Kasumi-1 (cell line): ENCODE measurements at places on chromosomes 3 and 15.
A peak's percentile ranks its signal among the peaks of the same experiment; 100 is the strongest.

GRCh38 chr3:195263193-195263924 lies 7.6 kb downstream of the XXYLT1 start:
- peak; percentile 41 for DNase-seq

GRCh38 chr3:111106993-111107661 lies 35.5 kb downstream of the NECTIN3 start:
- no peak for DNase-seq

DNA sequence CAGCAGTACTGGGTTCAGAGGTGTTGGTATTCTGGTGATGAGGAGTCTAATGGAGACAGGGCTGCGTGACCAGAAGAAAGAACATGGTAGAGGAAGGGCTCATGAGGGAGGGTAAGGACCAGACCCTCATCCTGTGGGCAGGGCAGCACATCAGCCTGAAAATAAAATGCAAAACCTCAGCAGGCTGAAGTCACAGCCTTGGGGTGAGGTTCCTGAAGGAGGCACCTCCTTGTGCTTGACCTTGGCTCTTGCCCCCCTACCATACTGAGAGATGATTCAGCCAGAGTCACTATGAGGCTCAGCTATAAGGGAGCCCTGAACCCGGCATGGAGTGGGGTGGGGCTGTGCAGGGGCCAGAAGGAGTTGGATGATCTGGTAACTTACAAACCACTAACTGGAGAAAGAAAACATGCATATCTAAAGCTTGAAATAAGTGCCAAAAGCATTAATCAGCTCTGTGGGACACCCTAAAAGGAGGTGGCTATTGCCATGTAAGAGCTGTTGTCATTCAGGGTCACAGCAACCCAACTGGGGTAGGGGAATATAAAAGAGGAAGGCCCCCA lies 60.2 kb downstream of the CORO2B start:
- no peak for DNase-seq

DNA sequence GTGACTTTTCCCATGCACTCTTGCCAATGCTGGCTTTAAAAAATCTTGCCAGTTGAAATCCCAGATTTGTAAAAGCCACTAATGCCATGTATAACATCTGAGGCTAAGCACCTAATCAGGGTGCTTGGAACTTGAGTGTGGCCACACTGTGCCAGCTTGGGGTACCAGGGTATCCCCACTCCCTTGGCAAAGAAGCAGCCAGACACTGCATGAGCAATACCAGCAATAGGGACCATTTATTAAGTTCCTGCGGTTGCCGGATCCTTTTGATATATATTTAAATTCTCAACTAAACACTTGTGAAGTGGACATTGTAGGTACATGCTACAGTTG lies 2.2 kb upstream of the RHCG start:
- DNase-seq = no peak

DNA sequence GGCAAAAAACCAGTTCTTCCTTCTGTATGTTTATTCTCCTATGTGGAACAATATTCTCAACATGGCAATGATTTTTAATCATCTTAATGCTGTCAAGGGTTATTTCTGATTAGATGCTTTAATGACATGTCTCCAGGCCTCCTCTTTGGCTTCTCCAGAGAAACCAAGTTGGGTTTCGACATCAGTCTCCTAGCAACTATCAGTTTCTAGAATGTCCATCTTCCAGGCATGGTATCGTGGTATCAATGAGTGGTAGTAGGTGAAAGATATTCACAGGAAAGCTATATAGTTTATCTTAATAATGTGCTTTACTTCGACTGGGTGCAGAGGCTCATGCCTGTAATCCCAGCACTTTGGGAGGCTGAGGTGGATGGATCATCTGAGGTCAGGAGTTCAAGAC lies 128.5 kb downstream of the C3orf70 start:
- DNase-seq = no peak

DNA sequence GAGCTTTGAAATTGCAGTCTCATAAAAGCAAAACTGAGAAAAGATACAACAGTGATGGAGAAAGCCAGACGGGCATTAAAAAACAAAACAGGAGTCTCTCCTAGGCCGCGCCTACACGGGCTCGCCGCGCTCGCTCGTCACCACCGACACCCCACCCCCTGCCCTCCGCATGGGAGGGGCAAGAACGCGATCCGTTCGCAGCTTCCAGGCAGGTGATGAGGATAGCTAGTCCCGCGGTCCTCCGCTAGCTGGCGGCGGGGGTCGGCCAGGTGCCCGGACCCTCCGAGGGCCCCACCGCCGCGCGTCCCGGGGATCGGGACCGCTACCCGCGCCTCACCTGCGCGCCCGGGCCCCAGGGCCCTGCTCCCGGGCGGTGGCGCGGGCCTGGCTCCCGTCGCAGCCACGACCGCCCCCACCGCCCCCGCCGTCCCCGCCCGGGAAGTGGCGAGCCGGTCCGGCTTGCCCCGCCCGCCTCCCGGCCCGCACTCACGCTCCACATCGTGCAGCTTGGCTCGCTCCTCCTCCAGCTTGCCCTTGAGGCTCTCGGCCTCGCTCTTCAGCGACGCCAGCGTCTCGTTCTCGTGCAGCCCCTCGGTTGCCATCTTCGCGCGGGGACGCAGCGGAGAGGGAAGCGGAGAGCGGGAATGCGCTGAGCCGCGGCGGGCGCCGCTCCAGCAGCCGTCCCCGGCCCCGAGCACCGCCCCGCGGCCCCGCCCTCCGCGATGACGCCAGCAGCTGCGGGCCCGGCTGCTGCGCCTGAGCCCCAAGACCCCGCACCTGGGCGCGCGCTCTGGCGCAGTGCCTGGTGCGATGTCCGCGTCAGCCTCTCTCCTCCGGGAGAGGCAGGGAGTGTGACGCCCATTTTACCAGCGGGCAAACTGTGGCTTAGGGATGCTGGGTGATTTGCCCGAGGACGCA lies 11.7 kb downstream of the GNB5 start:
- DNase-seq = no peak

GRCh38 chr15:40048211-40048792 lies 9.3 kb upstream of the SRP14 start:
- DNase-seq = peak; percentile 61
